ENCODE measurements at places on chromosomes 11 and 22.

- DNase-seq, result no peak
Measured at GRCh38 chr22:24725736-24726135, 48.8 kb downstream of the PIWIL3 start.

GRCh38 chr11:125389339-125390166 lies 106.5 kb downstream of the FEZ1 start:
- no peak for DNase-seq

- DNase-seq, result peak; percentile 89
Measured at GRCh38 chr11:7512525-7513233, 1.1 kb upstream of the PPFIBP2 start.

- no peak for DNase-seq
Measured at GRCh38 chr11:73729594-73730206, 31.2 kb downstream of the RAB6A start.

GRCh38 chr22:36154423-36154945 lies 6.1 kb downstream of the APOL3 start:
- no peak for DNase-seq

GRCh38 chr11:117997823-117998579 lies 11.8 kb downstream of the IL10RA start:
- no peak for DNase-seq

GRCh38 chr22:19543970-19544708 lies 19.9 kb upstream of the CLDN5 start:
- DNase-seq, result no peak

DNA sequence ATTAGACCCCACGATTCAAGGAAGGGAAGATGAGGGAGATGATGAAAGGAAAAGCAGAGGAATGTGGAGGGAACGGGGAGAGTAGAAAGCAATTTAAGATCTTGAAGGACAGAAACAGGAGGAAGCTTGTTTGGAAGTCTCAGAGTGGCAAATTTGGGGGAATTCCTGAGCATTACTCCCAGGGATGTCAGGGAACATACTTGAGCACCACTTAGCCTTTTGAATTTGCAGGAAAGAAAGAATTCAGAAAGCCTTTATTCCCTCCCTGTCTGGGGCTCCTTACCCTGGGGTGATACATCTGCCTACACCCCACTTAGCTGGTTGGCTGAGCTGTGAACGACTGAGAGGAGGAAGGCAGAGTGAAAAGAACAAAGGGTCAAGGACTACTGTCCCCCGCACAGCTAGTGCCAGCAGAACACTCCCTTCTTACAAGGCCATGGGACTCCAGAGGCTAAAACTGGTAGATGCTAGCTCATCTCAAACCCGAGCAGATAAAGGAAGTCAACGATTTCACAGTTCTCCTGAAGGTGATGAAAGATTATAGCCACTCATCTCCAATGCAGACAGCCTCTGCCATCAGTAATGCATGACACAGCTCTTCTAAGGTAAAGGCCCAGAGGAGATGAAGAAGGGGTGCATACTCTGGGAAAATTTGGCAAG lies 84.0 kb upstream of the AKIP1 start:
- no peak for DNase-seq

GRCh38 chr11:64694821-64695365 lies 28.1 kb downstream of the NRXN2 start:
- DNase-seq, result peak; percentile 76

GRCh38 chr11:97996762-97997161 lies 1024.0 kb upstream of the CNTN5 start:
- no peak for DNase-seq

DNA sequence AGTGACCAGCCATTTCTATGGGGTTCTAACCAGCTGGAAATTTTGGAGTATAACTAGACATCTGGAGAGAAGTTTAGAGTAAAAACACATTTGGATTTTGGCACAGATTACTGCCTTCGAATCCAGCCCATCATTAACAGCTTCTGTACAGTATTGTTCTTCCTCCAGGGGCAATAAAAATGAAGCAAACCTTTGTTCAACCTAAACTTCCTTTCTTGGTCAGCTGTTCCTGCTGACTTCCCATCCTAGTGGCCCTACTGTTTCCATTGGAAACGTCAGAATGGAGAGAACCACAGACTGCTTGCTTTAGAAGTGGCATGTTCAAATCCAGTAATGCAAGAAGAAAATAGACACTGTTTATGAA lies 203.7 kb upstream of the MTMR2 start:
- DNase-seq, result no peak

DNA sequence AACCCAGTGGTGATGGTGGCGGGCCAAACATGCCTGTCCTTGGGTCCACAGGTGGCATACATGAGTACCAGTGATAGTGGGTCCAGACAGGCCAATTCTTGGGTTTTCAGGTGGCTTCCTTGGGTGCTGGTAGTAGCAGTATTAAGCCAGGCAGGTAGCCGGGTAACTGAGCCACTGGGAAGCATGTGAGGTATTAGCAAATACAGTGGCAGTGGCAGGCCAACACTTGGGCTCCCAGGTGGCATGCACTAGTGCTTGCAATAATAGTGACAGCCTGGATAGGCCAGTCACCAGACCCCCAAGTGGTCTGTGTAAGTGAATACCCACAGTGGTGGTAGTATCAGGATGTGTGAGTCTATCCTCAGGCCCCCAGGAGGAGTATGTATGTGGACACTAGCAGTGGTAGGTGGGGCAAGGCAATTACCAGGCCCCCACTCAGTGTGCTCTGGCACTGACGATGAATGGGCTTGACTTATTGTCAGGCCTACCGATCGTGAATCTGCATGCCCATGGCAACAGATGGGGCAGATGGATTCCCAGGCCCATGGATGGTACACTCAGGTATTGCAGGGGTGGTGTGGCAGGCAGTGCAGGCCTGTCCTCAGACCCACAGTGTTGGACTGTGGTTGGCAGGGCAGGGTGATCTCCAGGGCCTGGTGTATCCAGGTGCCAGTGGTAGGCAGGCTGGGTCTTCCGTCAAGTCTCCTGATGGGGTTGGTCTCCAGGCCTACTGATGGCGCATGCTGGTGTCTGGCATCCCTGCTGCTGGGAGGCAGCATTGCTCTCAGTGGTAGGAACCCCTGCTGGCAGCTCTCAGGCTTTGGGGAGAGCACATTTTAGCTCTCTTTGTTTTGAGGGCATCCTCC lies 840.7 kb downstream of the FAM181B start:
- DNase-seq, result no peak

DNA sequence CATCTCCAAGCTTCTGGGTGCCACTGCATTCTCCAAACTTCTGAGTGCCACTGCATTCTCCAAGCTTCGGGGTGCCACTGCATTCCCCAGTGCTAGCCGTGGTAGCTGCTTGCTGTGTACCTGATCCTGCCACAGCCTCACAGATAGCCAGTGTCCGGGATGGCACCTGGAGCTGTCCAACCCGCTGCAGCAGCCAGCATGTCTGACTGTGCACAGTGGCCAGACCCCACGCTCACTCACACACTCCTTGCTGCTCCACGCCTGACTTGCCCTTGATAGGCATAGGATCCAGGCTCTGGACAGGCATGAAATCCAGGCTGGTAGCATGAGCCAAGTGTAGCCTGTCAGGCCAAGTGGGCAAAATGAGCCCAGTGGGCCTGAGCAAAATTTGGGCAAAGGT lies 465.0 kb downstream of the GUCY1A2 start:
- peak; percentile 47 for DNase-seq

GRCh38 chr11:116960930-116961329 lies 123.5 kb upstream of the APOA1 start:
- DNase-seq, result no peak

DNA sequence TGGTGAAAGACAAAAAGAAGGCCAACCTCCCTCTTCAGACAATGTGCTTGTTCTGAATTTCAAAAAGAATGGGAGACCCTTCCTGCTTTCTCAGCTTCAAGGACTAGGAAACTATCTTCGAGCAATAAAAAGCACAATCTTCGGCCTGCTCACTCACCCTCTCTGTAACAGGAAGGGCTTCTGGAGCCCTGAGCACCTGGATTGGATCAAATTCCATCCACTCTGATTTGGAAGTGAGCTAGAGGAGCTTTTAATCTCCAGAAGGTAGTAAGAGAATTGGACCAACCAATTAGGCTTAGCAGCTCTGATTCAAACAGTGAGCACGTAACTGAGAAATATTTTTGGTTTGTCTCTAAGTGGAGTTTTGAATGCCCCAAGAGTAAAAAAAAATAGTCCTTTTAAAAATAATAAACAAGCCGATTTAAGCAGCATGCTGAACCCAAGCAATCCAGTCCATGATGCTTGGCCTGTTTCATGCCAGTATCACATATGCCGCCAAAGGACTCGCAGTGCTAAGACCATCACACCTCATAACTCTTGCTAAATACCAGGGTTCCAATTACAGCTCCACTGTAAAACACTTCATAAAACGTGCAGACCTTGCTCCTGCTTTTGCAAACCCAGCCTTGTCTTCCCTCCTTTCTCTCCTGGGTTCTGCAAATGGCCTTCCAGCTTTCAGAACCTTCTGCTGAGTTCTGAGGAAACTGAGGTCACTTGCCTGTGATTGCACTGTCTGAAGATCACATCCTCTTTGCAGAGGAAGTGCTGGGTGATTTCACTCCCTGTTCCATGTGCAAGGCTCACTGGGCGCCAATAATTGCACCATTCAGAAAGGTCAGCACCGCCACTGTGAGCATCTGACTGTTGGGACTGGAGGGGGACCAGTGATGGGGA lies 74.4 kb downstream of the SLC1A2 start:
- DNase-seq, result peak; percentile 80

- DNase-seq, result no peak
Measured at GRCh38 chr11:61022311-61023085, 51.0 kb downstream of the CD6 start.

- no peak for DNase-seq
Measured at GRCh38 chr11:74639533-74639932, 47.2 kb downstream of the POLD3 start.

All from posterior cingulate gyrus (tissue), 11 donors.